ENCODE measurements at places on chromosomes 11 and 22.

GRCh38 chr11:46279126-46280099 lies 2.0 kb downstream of the CREB3L1 start:
- DNase-seq: peak; percentile 40

GRCh38 chr11:70207531-70208131 lies 4.5 kb downstream of the FADD start:
- DNase-seq: no peak

DNA sequence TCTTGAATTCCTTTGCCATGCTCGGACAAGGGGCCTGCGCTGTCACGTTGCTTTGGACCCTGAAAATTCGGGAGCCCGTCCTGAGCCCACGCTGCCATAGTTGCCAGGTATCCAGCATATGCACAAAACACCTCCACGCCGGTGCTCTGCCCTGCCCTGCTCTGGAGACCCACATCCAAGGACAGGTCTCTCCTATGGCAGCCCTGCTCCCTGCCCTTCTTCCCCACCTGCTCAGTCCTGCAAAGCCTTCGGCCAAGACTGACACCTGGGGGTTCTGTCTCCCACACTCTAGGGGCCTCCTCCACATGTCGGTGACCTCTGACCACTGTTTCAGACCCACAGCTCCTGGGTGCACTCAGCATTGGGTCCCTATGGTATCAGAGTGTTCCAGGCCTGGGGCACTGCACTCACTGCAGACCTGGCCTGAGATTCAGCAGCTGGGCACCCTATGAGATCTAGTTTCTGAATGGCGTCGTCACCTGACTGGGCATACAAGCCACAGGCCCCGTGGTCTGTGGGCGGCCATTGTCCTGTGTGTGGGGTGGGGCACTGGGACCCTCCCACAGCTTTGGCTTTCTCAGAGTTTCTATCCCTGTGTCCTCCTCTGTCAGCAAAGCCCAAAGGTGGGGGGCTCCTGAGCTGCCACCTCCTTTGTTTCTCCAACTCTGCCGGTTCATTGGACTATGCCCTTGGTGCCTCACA lies 2.0 kb upstream of the KRTAP5-6 start:
- no peak for DNase-seq

DNA sequence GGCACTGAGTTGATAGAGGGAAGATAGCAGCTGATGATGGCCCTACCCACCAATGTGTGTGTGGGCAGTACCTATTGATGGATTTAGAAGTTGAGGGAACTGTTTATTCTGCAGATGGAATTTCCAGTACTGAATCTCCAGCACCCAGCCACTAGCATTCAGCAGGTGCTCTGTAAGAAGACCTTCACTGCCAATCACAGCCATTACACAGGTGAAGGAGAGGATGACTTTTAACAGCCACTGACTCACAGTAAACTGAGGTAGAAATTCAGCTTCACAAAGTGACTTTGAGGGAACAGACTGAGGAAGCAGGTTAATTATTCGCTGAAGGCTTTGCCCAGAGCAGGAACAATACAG lies 107.8 kb downstream of the GGTLC2 start:
- DNase-seq: no peak

DNA sequence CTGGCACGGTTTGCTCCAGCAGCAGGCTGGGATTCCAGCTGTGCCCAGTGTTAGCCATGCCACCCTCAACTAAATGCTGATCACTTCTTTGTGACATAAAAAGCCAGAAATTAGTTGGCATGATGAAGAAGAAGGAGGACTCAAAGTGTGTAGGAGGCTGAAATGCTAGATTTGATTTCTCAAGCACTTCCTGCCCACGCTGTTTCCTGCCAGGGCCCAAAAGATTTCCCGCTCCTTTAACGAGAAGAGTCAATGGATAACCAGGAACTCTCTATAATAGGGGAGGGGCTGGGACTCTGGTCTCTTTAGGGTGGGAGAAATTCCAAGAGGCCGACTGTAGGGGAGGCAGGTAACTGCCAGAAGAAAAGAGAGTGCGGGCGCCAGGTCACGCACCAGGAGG lies 26.4 kb downstream of the APOL3 start:
- DNase-seq: no peak

GRCh38 chr11:74311352-74311926 lies at the start of gene P4HA3:
Gene P4HA3 (minus strand): TSS chr11:74311640. CDS start chr11:74311611, 29 bp downstream.
- no peak for DNase-seq

GRCh38 chr11:123494195-123495050 lies 64.4 kb downstream of the GRAMD1B start:
- no peak for DNase-seq

DNA sequence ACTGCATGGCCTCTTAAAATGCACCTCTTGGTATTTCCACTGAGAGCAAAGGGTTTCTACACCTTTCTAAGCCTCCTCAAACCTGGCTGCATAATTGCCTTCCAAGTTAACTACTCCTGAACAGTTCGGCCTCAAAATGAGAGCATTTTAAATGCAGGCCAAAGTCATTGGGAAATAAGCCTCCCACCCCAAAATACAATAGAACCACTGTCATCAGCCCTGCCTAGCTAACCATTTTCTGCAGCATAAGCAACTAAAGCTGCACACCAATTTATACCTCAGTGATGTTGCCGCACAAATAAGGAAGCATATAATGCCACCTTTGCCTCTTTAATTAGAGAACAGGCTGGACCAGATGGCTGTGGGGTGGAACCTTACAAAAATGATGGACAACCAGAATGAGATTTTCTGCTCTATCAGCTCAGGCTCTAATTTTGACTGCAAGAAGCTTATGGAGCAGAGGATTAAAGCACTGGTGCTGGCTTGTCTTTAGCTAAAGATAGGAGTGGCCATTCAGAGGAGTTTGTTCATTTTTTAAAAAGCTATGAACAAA lies 4.3 kb downstream of the TOB2 start:
- no peak for DNase-seq

- no peak for DNase-seq
Observed at GRCh38 chr11:134639586-134640330, 227.7 kb upstream of the B3GAT1 start.

- DNase-seq: no peak
Observed at GRCh38 chr22:36467946-36468345, 13.5 kb downstream of the TXN2 start.

- DNase-seq: no peak
Observed at GRCh38 chr22:38843657-38844314, at the start of gene NPTXR. Gene NPTXR (minus strand): TSS chr22:38844028.

DNA sequence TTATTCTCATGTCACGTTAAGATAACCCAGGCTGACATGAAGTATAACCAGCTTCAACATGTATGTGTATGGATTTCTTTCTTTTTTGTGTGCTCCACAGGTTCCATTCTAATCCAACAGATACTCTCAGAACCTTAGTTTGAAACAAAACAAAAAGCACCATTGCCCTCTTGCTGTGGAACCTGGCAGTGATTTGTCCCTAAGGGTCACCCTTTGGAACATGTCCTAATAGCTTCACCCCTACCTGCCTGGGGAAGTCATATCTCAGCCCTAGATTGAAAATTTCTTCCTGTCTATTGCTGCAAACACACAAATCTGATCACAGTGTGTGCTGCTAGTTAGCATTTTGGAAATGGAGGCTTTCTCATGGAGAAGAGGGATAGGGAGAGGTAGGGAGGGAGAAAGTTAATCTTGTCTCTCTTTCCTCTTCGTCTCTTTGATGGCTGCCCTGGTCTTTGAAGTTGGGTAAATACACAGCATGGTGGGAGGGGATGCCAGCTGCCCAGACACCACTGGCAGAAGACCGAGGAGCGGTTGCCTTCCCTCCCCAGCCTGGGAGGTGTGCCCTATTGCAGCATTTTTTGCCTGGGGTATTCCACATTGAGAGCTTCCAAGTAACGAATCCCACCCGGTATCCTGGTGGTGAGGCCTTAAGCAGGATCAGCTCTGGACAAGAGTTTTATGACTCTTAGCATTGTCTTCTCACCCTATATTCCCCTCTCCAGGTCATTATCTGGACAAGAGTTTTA lies 11.6 kb upstream of the CADM1 start:
- no peak for DNase-seq

DNA sequence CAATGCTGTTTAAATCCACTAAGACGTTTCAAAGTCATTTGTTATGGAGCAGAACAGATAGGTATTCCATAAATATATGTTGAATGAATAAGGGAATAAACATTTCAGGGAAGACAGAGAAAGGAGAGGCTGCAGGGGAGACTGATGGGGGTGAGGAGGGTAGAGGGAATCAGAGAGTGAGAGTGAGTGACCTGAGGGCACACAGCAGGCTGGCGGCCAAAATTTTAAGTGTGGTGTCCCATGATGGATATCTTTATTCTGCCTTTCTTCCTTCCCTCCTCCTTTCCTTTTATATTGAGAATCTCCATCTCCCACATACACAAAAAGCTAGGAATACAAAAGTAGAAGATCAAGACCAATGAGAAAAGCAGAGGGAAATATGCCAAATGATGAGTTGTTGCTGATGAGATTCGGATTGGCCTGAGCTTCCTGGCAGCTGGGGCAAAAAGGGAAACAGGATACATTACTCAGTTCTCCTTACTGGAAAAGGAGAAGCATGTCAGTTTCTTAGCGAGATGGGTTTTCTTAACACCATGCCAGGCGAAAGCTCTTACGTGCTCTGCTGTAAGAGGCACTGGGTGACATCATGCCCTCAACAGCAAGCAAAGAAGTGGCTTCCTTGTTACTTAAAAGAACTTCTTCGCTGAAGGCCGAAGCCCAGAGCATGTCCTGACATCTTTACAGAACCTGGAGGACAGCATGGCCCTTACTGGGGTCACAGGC lies 11.2 kb upstream of the CYTH4 start:
- no peak for DNase-seq

GRCh38 chr11:34502949-34503348 lies 10.6 kb downstream of the ELF5 start:
- DNase-seq: no peak

GRCh38 chr11:88320149-88320559 lies 17.4 kb downstream of the CTSC start:
- DNase-seq: no peak

- no peak for DNase-seq
Observed at GRCh38 chr11:94194712-94195111, 66.1 kb downstream of the PANX1 start.

GRCh38 chr11:47152953-47153950 lies 23.4 kb downstream of the ARFGAP2 start:
- no peak for DNase-seq

DNA sequence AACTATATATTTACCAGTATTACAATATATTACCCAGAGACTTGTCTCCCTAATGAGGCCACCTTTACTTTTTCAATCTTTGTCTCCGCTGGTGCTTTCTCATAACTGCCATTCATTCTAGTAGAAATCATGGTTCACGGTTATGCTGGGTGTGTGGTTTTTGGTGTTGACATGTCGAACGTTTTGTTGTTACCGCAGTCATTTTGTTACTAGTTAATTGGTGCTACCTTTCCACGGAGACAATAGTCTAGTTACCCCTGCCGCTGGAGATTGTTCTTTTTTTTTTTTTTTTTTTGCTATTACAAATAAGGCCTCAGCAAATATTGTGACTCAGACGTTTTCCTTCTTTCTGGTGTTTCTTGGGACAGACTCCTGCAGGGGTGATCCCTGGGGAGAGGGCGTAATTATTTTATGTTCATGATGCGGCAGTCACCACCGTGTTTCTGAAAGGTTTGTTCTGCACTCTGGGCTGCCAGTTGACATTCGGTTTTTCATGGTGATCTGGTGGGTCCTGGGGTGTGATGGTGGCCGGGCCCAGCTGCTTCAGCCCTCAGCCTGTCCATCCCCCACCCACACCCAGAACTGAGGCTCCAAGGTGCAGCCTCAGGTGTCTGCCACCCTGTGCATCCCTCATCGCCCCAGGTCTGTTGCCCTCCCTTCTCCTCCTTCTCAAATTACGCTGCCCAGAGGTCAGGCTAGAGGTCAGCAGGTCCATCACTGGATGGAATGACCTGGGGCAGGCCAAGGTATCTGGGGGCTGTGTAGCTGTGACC lies 28.6 kb downstream of the LRP5 start:
- no peak for DNase-seq

Measured in pulmonary artery endothelial cell (primary cell).